ENCODE measurements at places on chromosomes 4 and X.

- H3K36me3 ChIP-seq, result no peaks in the 10 kb centered on the region
- no peak overlapping the region for H3K27ac ChIP-seq
- no peak for DNase-seq
- H3K4me1 ChIP-seq, result peaks cover 2% of the 10 kb centered on the region
- no peaks in the 10 kb centered on the region for H3K27me3 ChIP-seq
These were observed 135.8 kb upstream of the GUCY1A1 start for GRCh38 chr4:155530857-155531256.

- peaks cover 13% of the 10 kb centered on the region for H3K27me3 ChIP-seq
- H3K27ac ChIP-seq, result no peak overlapping the region
- no peak overlapping the region for H3K4me3 ChIP-seq
- peaks cover 4% of the 10 kb centered on the region for H3K4me1 ChIP-seq
These were observed 260.8 kb upstream of the TENM3 start for GRCh38 chr4:181982437-181982836.

- H3K27ac ChIP-seq, result no peak overlapping the region
- no peak overlapping the region for H3K4me3 ChIP-seq
- peaks cover 1% of the 10 kb centered on the region for H3K36me3 ChIP-seq
- no peaks in the 10 kb centered on the region for H3K4me1 ChIP-seq
These were observed 6.5 kb upstream of the TMEM184C start for GRCh38 chr4:147610686-147611085.

DNA sequence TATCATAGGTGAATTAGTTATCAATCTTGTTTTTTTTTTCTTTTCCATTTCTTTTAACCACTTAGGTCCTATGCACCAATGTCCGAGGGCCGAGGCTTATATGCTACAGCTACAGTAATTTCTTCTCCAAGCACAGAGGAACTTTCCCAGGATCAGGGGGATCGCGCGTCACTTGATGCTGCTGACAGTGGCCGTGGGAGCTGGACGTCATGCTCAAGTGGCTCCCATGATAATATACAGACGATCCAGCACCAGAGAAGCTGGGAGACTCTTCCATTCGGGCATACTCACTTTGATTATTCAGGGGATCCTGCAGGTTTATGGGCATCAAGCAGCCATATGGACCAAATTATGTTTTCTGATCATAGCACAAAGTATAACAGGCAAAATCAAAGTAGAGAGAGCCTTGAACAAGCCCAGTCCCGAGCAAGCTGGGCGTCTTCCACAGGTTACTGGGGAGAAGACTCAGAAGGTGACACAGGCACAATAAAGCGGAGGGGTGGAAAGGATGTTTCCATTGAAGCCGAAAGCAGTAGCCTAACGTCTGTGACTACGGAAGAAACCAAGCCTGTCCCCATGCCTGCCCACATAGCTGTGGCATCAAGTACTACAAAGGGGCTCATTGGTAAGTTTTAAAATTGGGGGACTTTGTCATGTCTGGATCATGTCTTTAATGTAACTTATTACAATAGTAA lies 250.7 kb downstream of the RAPGEF2 start:
- H3K4me1 ChIP-seq, result peaks cover 3% of the 10 kb centered on the region
- DNase-seq, result no peak
- H3K36me3 ChIP-seq, result peaks cover 49% of the 10 kb centered on the region

- H3K4me1 ChIP-seq, result peaks cover 10% of the 10 kb centered on the region
- H3K4me3 ChIP-seq, result no peak overlapping the region
- no peaks in the 10 kb centered on the region for H3K36me3 ChIP-seq
- H3K27me3 ChIP-seq, result no peaks in the 10 kb centered on the region
- H3K27ac ChIP-seq, result no peak overlapping the region
- no peak for DNase-seq
These were observed 133.8 kb upstream of the EMCN start for GRCh38 chr4:100651499-100652175.

DNA sequence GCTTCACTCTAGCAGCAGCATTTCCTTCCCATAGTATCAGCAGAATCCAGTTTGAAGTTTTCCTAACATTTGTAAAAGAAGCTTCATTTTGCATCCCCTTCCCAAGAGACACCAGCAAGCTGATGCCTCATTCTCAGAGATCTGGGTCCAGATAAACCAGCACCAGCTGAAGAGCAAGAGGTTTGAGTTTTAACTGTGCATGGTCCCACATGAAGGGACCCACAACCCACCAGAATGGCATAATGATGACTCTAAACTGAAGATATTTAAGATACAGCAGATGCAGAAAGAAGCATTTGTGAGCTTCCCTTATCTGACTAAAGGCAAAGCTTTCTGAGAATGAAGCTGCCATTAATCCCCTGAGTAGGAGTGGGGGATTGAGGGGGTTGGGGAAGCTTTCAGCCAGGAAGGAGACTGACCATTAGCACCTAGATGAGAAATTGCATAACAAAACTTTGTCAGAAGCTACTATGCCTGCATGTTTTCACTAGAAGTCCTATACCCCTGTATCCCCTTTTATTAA lies 18.6 kb downstream of the NUDT6 start:
- H3K27me3 ChIP-seq, result no peaks in the 10 kb centered on the region
- H3K4me3 ChIP-seq, result no peak overlapping the region
- DNase-seq, result no peak
- H3K4me1 ChIP-seq, result no peaks in the 10 kb centered on the region
- H3K36me3 ChIP-seq, result peaks cover 6% of the 10 kb centered on the region

- no peaks in the 10 kb centered on the region for H3K27me3 ChIP-seq
- no peak for DNase-seq
- H3K4me1 ChIP-seq, result peaks cover 6% of the 10 kb centered on the region
- H3K27ac ChIP-seq, result no peak overlapping the region
These were observed 25.2 kb upstream of the GK start for GRCh38 chrX:30627818-30628652.

GRCh38 chr4:67593741-67594175 lies 35.2 kb downstream of the STAP1 start:
- DNase-seq, result no peak
- no peaks in the 10 kb centered on the region for H3K27me3 ChIP-seq
- H3K27ac ChIP-seq, result no peak overlapping the region
- no peak overlapping the region for H3K4me3 ChIP-seq
- H3K4me1 ChIP-seq, result no peaks in the 10 kb centered on the region
- H3K36me3 ChIP-seq, result no peaks in the 10 kb centered on the region

DNA sequence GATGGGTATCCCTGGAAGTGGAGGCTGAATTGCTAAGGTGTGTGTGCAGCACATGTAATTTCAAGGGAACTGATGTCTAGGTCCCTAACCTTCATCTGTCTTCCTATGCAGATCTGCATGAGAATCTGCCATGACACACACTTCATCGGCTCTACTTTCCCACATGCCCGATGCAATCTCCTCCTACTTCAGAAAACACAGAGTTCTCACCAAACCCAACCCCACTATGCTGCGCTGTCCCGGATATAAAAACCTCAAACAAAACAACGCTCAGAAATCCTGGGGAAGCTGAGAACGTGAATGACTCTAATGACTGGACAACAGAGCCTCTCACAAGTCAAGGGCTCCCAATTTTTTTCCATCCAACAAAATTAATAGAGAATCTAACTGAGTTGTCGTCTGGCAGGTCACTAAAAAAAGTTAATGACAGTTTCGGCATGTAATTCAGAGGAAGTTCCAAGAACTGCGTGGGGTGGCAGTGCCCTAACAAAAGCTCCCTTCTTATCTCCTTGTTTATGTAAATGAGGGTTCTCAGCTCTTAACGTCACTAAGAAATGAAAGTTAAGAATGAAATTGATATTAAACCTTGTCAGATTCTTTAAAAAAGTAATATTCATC lies 39.0 kb downstream of the STX18 start:
- no peaks in the 10 kb centered on the region for H3K36me3 ChIP-seq
- no peak for DNase-seq
- H3K4me1 ChIP-seq, result peaks cover 39% of the 10 kb centered on the region
- no peak overlapping the region for H3K27ac ChIP-seq

GRCh38 chr4:8260656-8261111 lies 8.9 kb upstream of the HTRA3 start:
- no peak overlapping the region for H3K4me3 ChIP-seq
- H3K27ac ChIP-seq, result no peak overlapping the region
- H3K36me3 ChIP-seq, result no peaks in the 10 kb centered on the region
- H3K27me3 ChIP-seq, result peaks cover 12% of the 10 kb centered on the region
- peaks cover 1% of the 10 kb centered on the region for H3K4me1 ChIP-seq
